ENCODE measurements at places on chromosomes 13 and 19. TPM values are rescaled to one million over a fixed set of nuclear protein-coding genes. Genes with fewer than 3 reads are reported as not detected.

DNA sequence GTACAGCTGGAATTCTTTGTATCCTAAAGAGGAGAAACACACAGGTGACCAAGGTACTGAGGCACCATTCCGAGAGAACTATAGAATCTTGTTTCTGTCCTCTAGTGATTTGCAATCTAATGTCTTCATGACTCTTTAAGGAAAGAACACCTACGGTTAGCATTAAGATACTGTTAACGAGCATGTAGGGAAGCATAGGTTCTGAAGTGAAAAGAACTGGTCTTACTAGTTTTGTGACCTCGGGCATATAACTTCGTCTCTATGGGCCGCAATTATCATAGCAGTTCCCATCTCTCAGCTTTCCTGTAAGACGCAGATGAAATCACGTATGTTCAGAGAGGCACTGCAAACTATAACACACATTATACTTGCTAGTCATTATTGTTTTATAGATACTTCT lies 193.0 kb upstream of the NBEA start:
- no peak for DNase-seq

Gene CLEC17A
- total RNA-seq: 0.60 TPM

DNA sequence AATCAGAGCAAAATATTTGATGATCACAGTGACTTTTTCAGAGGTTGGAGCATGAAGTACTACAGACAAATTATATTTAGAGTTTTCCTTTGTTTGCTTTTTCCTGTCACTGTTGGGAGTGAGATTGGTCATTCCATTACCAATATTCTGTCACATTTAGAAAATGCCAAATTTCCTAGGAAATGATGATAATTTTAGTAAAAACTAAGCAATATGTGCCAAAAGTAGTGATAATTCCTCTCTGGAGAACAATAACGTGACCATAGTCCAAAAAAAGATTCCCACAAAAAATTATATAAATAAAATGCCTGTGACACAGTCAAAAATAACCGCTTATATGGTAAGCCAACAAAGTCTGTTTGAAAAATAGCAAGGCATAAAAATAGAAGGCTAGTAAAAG lies 2719.4 kb downstream of the PCDH9 start:
- DNase-seq: no peak

GRCh38 chr13:100464006-100464405 lies 124.6 kb downstream of the GGACT start:
- DNase-seq: no peak

- no peak for DNase-seq
Observed at GRCh38 chr13:41652735-41653361, 195.5 kb downstream of the RGCC start.

DNA sequence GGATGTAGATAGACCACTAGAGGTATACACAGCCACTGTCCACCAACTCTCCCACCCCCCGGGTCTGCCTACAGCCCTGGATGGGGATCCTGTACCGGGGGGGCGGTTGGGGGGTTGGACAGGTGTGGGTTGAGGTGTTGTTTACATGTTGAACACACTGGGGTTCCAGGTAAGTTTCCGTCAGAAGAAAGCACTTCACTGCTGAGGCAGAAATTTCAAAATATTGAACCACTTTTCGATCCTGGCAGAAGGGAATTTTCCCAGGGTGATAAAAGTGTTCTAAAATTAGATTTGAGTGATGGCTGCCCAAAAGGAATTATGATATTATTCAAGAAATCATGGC lies 6.6 kb upstream of the CEACAM16 start:
- no peak for DNase-seq

DNA sequence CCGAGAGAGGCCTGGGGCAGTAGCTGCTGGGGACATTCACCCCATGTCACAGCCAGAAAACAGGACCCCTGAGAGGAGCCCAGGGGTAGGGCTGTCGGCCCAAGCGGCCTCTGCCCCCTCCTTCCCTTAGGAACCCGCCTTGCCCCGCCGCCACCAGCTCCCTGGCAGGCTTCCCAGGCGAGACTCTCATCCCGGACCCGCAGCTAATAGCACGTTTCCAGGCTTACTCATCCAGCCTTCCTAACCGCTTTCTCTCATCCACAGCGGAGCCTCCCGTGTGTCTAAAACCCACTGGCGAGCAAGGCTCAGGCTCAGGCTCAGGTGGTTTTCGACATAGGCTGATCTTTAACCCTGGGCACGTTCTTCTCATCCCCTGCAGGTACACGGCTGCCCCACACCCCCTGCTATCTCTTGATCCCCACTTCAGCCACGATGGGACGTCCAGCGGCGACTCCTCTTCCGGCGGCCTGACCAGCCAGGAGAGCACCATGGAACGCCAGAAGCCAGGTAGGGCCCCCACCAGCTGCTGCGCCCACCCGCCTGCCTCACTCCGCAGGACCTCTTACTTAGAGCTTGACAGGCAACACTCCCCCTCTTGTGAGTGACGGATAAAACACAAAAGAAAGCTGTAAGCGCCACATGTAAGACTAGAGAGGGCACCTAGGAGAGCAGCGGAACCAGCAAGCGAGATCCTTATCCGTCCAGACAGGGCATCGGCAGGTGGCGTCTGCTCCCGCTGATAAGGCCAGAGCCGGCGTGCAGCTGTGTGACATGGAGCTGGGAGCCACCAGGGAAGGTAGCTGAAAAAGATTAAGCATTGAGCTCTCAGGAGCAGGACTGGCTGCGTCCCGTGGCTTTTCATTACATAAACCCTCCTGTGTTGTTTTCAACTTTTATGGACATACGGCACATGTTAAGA lies 71.3 kb downstream of the DPF1 start:
- no peak for DNase-seq

GRCh38 chr13:44487989-44488388 lies 88.1 kb downstream of the TSC22D1 start:
- no peak for DNase-seq

- DNase-seq: no peak
Observed at GRCh38 chr13:70107498-70108281, at the start of gene ATXN8OS. TSS of gene ATXN8OS (plus strand) at chr13:70107826.

Gene FUT3
- total RNA-seq: not detected

DNA sequence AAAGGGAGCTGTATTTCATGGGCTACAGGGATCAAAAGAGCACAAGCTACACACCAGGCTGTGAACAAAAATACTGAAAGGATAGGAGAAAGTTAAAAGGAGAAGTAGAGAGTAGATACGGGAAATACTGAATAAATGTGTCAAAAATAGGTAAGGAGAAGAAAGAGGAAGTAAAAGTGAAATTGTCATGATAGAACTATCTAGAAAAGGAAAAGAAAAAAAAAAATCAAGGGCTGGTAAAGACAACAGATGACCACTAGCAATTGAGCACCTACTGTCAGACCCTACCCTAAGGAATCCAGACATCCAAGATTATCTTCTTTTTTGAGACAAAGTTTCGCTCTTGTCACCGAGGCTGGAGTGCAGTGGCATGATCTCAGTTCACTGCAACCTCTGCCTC lies 4.8 kb downstream of the RUBCNL start:
- no peak for DNase-seq

Gene LIN7B
- 18.4 TPM for total RNA-seq

Gene NLRP9
- not detected for total RNA-seq

Gene MATK
- 2.1 TPM for total RNA-seq
